NCI-H2081 (cell line): ENCODE measurements at places on chromosomes 2 and 18.
A peak's percentile ranks its signal among the peaks of the same experiment; 100 is the strongest.

- DNase-seq: no peak
Observed at GRCh38 chr2:70979626-70980025, 1.2 kb downstream of the ANKRD53 start.

GRCh38 chr2:36373149-36373926, 17.8 kb downstream of the CRIM1 start:
- DNase-seq: no peak

DNA sequence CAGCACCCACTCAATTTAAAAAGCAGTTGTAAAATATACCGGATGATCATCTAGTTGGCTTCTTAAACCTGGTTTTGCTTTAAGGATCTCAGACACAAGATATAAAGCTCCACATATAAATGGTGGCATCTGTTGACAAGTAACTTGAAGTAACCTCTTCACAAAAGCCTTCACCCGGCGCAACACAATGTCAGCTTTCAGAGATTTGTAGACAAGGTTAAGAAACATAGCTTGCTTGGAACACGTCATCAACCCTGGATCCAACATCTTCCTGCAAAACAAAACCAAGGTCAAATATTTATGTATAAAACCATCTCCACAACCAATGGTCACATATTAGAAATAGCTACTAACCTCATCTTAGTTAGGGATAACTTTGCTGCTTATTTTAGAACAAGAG, 8.3 kb downstream of the CEBPZ start:
- no peak for DNase-seq

DNA sequence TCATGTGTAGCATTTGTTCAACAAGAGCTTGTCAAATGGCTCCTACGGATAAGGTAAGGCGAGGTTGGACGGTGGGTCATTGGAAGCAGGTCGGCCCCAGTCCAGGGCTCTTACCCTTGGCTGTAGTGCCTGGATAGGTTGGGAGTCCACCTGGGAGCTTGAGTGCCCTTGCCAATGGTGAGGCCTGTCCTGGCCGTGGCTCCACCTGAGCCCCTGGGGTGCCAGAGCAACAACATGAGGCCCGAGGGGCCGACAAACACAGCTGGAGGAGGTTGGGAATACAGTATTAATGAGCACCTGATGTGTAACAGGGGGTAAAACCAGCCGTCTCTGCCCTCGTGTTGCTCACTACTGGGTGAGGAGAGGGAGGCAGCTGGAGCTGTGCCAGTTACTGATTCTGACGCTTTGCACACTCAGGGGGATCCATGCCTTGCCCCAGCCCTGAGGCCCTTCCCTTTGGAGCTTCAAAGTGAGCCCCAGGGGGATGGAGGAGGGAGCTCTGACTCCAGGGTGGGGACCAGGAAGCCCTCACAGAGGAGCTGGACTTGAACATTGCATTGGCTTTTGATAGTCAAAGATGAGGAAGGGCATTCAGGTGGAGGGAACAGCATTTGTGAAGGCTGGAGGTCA, 87.2 kb downstream of the RHOB start:
- no peak for DNase-seq

DNA sequence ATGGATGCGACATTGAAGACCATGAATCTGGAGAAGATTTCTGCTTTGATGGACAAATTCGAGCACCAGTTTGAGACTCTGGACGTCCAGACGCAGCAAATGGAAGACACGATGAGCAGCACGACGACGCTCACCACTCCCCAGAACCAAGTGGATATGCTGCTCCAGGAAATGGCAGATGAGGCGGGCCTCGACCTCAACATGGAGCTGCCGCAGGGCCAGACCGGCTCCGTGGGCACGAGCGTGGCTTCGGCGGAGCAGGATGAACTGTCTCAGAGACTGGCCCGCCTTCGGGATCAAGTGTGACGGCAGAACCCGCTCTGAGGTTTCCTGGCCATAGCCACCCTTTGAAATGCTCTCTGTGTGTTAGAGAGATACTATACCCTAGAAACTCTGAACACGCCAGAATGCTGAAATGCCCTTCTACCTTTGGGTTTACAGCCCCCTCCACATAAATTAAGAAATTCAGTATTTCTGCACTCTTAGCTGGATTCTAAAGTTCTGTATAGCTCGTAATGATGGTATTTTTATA, 659 bp downstream of the CHMP1B start:
- DNase-seq: peak; percentile 18

DNA sequence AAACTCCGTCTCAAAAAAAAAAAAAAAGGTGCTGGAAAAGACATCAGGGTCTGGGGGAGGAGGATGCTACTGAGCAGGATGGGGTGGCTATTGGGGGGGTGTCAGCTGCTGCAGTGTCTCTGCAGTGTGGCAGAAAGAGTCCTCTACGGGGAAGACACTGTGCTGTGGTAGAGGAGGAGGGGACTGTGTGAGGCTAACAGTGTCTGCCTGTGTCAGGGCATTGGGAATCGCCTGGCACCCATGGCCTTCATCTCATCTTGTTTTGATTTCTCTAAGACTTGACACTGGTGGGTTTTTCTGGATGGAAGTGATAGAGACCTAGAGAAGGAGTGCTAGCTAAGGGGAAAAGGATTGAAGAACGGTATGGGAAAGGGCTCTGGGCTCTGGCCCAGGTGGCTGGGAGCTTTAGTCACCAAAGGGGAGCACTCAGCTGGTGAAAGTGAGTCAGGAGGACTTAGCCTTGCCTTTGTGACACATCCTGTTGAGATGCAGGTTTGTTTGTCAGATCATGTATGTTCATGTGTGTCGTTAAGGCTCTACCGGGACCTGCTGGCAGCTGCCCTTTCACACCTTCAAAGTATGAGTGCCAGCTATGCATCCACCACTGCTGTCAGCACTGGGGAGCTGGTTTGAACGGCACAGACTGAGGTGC, 58.0 kb downstream of the FARP2 start:
- no peak for DNase-seq

GRCh38 chr2:239378918-239379640, 21.7 kb downstream of the HDAC4 start:
- no peak for DNase-seq

- DNase-seq: no peak
Observed at GRCh38 chr2:19839438-19839837, 62.3 kb downstream of the TTC32 start.

DNA sequence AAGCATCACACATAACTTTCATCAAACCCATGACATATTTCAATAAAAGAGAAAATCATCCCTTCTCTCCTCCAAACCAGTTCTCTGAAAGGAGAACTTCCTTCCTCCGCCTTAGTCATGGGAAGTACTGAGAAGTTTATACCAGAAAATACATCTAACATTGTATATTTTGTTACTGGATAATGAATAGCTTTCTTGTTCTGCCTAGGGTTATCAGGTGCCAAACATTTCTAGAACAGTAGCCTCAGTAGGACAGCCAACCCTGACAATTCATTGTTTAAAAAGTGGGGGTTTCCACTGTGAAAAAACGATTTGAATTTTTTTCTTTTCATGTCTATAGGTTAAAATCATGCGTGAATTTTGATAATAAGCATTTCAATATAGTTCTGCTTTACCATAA, 16.0 kb upstream of the DAW1 start:
- no peak for DNase-seq

GRCh38 chr2:43218155-43218701, 8.2 kb downstream of the ZFP36L2 start:
- DNase-seq: no peak

DNA sequence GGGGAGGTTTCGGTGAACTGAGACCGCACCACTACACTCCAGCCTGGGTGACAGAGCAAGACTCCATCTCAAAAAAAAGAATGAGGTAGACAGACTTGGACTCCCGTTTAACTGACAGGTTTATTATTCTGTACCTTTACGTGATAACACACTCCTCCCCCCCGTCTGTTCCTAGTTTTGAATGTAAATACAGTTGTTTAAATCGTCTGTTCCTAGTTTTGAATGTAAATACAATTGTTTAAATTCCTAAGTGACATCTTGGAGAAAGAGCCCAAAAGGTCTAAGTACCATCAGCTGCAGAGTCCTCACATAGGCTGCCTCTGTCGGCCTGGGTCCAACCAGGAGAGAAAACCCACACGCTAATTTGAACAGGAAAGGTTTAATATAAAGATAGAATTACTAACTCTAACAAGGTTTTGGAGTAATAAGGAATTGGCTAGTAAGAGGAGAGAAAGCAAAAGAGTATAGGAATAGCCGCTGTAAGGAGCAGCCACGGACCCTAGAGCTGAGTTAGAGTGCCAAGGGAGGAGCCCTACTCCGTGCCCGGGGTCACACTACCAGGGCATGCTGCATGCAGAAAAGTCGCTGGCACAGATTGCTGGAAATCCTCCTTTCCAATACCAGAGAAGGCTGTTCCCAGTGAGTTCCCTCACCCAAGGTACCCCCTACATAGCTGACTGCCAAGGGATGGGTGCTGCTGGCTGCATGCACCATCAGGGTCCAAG, 83.5 kb upstream of the RANBP2 start:
- no peak for DNase-seq

DNA sequence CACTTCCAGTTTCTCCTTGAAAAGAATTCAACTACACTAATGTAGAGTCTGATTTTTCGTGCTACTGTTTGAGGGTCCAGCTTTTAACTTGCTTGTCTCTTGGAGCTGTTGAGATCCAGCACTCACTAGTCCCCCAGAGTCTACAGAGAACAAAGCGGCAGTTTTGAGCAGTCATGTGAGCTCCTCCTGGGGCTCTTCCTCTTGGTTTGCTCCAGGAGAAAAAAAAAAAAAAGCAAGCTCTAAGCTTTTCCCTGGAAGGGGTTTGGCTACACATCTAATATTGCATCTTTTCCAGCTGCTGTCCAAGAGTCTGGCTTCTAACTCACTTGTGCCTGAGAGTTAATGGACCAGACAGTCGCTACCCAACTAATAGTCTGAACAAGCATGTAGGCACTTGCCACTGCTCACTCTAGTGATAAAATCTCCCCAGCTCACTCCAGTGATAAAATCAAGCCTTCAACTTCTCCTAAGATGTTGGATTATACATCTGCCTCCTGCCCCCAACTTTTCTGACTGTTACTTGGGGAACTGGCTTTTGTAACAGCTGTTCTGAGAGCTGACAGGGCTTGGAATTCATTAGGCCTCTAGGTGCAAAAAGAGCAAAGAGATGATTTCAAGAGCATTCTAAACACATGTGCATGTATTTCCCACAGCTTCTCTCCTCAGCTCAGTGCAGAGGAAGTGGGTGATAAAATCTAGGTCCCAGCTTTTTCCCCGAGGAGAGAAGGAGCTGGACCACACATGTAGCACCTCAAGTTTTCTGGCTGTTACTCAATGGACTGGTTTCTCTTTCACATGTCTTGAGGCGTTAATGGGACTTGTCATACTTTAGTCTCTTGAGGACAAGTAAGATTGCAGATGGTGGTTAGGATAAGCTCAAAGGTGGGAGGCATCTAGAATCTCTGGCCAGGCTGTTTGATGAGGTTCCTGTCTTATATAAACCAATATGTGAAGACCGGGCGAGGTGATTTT, 750.5 kb downstream of the LRP1B start:
- DNase-seq: no peak

DNA sequence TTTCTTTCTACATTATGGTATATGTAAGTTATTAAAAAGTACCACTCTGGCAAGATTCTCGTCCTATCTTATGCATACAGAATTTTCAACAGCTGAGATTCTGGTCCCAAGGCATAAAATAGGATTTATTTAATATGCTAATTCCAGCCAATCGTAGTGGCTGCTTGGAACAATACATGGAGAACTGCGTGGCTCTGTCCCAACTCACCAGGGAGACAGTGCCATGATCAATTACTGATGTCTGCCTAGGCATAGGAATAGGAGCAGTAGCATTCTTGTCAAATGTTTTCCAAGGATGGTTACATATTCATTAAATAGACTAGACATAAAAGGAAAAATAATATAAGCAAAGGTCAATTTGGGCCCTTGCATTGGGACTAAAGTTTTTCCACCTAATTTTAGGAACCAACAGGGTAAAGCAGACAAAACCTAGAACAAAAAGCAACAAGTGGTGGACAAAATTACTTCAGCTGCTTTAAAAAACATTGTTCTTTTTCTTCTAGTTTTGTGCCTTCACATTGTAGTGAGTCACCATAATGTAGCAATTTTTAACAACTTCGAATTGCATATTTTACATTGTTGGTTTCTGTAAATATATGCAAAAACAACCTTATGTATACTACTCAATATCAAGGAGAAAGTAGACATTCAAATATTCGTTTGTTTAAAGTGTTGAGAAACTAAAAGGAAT, 232.8 kb upstream of the ATP5MC3 start:
- DNase-seq: no peak

GRCh38 chr18:71322201-71322600, 1033.4 kb downstream of the SOCS6 start:
- DNase-seq: no peak

GRCh38 chr18:49486606-49486952, 455 bp downstream of the C18orf32 start:
- DNase-seq: no peak

DNA sequence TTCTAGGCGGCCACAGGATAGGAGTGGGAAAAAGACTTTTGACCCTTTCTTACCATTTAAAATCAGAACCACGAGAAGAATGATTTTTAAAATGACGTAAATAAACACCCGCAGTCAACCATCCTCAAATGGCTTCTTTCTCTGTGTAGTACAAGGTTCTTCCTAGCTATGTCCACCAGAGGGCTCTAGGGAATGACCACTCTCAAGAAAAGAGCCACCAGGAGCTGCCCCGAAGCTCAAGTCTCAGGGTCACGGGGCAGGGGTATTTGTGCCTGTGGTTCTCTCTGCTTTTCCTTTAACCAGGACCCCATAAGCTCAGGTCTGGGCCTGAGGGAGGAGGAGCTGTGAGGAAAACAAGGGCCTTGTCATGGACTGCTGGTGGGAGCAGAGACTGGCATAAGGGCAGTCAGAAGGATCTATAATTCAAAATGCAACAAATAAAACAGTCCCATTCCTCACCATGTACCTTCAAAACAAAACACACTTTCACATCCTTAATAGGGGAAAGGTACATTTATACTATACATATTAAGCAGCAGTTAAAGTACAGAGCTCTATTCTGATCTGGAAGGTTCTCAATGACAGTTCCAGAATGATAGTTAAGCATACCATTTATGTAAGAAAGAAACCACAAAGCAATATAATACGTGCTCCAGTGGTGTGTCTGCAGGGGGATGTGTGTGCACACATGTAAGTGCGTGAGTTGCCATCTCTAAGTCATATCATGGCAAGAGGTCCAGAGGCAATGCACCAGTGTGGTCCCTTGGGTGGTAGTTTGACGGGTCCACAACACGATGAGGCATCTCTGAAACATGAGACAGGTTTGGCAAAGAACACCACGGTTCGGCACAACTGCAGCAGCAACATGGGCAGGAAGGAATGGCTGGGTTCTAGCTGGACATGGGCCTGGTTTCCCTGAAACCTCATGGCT, 18.6 kb downstream of the LYPD1 start:
- DNase-seq: no peak

DNA sequence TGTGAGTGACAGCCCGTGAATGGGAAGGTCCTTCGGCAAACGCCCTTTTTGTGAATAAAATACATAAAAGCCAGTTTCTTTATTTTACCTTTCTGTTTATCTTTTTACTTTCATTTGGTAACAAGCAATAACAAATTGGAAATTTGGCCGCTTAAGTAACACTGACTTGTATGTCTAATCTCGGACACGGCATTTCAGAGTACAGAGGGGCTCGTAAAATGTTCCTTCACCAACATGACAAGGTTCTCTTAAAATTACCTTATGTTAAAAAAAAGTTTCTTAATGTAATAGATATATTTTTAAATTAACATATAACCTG, 558 bp upstream of the NEMP2 start:
- DNase-seq: no peak
